ENCODE measurements at places on chromosomes 3 and 15.
A peak's percentile ranks its signal among the peaks of the same experiment; 100 is the strongest.

DNA sequence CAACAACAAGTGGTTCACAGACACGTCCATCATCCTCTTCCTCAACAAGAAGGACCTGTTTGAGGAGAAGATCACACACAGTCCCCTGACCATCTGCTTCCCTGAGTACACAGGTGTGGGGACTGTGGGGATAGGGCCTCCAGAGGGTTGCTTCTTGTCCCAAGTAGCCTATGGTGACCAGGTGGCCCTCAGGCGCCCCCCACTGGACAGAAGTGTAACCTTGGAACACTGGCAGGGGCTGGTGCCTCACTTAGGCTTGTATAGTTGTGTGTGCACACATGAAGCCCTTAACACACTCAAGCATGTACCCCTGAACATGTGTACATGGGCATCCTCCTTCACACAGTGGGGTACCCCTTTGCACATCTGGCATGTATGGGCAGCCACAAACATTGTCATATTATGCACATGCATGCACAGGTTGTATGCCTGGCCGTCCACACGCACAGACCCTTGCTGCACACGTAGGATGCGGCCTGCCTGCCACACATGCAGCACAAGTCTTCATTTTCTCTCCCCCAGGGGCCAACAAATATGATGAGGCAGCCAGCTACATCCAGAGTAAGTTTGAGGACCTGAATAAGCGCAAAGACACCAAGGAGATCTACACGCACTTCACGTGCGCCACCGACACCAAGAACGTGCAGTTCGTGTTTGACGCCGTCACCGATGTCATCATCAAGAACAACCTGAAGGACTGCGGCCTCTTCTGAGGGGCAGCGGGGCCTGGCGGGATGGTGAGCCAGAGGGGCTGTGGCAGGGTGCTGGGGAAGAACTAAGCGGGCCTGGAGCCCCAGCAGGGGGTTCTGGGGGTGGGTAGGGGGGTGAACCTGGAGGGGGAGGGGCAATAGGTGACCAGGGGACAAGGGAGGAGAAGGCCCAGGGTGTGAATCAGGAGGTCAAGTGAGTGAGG lies 11.7 kb upstream of the SEMA3B start:
- DNase-seq, result no peak

DNA sequence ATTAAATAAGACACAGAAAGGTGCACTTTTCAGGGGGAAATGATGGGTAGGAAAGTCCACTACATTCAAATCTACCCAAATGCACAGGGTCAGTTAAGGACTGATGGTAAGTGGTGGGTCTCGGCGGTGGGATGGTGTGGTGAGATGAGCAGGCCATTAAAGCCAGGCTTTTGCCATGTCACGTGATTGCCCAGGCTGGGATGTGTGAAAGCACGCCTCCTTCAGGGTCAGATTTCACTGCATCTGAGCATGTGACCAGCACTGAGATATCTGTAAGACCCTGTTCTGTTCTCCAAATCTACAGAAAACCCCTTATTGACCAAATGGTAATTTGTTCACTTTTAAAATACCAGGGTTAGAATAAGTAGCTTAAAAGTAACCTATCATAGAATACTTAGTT lies 301.5 kb downstream of the MEX3B start:
- no peak for DNase-seq

DNA sequence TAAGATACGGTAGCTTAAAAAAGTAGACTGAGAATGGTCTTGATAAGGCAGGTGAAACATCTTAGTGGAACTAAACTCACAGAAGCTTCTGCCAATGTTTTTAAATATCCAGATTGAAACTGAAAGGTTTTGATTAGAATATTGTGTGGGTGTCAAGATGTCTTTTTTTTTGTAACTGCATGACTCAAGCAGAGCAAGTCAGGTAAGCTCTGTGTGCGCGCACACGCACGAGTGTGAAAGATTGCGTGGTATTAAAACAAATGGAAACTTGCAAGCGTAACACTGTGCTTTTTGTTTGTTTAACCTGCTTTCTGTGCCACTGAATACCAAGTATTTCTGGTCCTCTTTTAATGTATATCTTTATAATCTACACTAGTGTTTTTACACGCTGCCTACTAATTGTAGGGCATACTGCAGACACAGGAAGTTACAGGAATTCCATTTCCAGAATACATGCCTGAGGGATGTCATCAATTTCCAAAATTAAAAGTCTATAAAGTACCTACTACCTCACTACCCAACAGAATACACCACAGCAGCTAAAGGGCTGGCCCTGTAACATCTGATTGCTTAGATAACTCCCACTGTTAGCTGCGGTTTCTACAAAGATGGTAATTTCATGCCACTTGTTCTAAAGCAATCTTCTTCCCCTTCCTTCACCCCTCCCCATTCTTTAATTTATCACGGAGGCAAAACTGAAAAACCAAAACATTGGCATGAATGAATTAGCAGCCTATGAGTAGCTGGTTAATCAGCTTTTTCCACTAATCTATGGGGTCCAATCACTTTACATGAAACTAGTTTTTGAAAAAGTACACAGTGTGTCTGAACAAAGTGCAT lies 472.8 kb downstream of the SHQ1 start:
- DNase-seq, result peak; percentile 31

- no peak for DNase-seq
These were observed 79.6 kb upstream of the CCDC54 start for GRCh38 chr3:107297597-107297996.

GRCh38 chr3:132785292-132785691 lies 63.1 kb upstream of the NPHP3 start:
- DNase-seq, result no peak

DNA sequence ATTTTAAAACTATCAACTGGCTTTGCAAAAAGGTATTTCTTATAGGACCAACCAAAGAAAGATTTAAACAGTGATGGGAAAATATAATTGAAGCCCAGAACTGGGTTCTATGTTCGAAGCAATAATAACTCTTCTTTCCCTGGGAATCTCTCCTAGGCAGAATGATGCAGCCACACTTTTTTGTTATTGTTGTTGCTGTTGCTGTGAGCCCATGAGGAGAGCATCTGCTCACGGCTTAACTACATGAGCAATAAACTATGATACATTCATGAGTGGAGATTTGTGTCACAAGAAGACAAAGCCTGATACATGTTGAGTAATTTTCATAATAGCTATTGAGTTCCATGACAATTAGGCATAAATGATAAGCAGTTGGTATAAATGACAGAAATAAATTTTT lies 80.5 kb downstream of the CRTC3 start:
- no peak for DNase-seq

DNA sequence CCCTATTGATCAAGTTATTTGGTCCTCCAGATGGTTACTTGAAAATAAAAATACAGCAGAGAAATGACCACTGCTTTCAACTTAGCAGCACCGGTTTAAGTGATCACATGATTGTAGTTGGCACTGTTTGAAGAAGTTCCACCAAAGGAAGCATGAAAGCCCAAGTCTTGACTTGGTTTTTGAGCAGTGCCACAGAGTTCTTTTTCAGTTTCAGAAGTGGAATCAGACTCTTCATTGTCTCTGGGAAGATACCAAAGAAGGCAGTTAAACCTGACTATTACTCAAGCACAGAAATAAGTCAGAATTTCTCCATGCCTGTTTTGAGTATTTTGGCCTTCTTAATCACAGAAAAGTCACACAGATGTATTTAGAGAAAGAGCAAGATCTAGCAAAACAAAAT lies 66.7 kb downstream of the BBX start:
- no peak for DNase-seq

DNA sequence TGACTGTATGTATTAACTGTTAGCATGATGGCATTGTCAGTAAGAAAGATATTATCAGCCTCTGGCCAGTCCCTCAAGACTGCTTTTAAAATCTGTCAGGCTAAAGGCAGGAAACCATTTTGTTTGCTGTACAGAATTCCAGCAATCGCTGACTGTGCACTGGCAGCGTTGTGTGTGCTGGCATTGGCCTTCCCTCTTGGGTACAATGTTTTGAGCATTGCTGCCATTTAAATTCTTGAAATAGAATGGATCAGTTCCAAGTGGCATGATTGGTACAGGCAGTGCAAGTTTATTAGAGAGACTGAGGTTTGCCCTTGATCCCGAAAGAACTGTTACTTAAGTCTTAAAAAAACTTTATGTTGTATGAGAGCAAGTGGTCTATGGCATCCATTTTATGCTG lies 788.7 kb downstream of the OTOL1 start:
- no peak for DNase-seq

DNA sequence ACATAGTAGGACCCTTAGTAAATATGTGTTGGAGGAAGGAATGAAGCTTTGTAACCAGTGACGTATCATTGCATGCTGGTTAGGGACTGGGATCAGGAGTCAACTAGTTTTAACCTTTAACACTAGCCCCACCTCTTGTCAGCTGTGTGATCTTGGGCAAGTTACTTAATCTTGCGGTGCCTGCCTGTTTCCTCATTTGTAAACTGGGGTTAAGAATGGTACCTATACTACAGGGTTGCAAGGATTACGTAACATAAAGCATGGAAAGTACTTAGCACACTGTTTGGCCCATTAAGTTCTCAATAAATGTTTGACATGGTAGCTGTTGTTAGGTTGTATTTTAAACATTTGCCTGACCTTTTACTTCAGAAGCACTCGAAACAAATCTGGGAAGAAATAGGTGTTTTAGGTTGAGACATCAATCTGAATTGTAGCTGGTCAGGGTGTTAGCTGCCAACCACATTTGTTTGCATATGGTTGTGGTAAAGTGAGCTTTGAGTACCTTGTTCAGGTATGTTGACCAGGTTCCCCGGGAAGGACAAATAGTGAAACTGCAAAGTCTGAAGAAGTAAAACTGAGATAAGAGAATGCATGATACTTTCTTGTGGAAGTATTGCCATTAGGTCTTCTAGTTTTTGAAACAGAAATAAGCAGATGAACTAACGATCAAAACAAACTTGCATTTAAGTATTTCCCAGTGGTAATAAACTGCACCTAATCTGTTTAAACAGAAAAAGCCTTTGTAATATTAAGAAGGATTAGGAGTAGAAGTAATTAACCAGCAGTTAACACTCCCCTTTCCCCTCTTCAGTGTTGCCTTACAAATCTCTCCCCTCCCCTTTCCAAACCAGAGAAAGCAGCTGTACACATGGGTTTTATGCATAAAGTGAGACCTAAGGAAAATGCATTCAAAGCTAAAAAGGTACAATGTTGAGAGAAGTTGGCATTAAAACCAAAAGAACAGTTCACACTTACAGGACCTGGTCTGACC lies 25.8 kb upstream of the SCAANT1 start:
- no peak for DNase-seq

DNA sequence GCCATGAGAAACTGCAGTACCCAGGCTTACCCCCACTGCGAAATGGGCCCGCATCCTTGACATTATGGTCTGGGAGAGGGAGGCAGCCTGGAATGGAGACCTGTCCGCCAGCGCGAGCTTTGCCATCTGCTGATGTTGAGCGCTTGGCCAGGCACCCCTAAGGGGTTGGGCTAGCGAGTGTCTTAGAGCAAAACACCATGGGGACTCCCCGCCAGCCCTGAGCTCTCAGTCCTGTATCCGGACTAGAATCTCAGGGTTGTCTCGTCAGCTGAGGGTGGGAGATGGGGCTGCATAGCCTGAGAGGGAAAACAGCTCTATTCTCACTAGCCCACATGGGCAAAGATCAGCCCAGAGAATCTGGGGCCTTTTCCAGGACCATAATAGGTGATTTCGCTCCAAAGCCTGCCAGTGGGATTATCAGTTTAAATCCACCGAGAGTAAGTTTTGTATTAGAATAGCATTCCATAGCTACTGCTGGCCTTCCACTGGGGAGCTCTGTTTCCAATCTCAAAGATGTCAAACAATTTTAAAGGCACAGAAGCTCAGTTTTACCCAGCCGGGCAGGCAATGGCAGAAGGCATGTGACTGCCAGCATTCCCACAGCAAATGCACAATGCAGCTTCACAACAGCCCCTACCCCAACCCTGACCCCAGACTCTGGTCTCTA lies 167.5 kb upstream of the TPM1 start:
- no peak for DNase-seq

- no peak for DNase-seq
These were observed 34.1 kb downstream of the GLB1 start for GRCh38 chr3:33062866-33063265.

- DNase-seq, result no peak
These were observed 227.3 kb upstream of the C2CD4B start for GRCh38 chr15:62392376-62392775.

GRCh38 chr3:3516384-3516783 lies 282.8 kb upstream of the LRRN1 start:
- DNase-seq, result no peak

DNA sequence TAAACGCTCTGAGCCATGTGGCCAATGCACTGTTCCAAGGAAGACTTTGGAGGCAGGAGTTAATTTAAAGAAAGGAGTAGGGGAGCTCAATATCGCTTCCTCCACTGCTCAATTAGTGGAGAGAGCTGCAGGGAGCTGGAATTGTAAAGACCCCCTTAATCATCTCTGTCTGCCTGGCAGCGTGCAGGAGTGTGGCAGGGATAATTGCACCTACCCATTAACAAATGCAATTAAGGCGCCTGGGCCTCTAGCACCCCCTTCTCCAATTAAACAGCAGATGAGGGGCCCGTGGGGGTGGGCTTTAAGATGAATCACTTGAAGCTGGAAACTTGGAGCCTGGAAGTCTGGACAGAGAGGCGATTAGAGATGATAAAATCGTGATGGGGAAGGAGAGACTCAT lies 61.7 kb upstream of the GLCE start:
- no peak for DNase-seq

DNA sequence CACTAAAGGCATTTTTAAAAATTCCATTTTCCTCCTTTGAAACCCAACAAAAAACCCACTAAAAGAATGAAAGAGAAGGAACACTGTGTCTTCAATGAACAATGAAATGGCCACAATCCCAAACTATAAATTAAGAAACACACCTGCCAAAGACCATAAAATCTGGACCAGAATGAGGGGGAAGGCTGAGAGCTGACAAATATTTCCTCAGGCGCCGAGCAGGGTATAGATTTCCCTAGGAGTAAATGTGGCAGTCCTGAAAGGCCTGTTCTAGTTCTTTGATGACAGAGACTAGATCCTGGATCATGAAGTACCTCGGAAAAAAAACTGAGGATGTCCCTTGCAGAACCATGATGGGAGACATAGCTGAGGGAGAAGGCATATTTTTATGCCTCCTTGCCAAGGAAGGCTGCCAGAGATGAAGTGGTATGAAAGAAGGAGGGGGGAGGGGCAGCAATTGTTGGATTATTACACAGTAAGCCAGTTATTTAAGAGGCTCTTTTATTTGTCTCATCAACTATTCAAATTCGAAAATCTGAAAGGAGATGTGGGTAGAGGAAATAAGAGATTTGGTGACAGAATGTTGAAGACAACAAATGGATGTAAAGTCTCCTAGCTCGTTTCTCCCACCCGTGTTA lies 275.3 kb upstream of the GOLGA6L4 start:
- no peak for DNase-seq

DNA sequence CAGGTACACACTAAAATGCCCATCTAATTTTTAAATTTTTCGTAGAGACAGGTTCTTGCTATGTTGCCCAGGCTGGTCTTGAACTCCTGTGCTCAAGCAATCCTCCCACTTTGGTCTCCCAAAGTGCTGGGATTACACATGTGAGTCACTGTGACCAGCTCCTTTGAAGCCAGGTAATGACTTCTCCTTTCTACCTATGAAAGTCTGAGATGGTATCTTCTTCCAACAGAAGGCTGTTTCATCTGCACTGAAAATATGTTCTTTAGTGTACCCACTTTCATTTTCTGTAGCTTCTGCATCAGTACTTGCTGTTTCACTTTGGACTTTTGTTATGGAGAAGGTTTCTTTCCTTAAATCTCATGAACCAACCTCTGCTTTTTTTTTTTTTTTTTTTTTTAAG lies 8.8 kb downstream of the OIP5 start:
- DNase-seq, result no peak

- no peak for DNase-seq
These were observed 135.2 kb upstream of the BCL6 start for GRCh38 chr3:187880441-187880840.

GRCh38 chr15:77865106-77865610 lies 212.4 kb downstream of the TBC1D2B start:
- no peak for DNase-seq

All from activated T-cell treated with anti-CD3 and anti-CD28 coated beads for 4 hours (primary cell).